Activated CD8-positive, alpha-beta T cell treated with anti-CD3 and anti-CD28 coated beads, Interleukin-2, amount 10 ng/mL, durations not matched to agents 7 days and 5 days (primary cell): ENCODE measurements at places on chromosomes 11 and 22. TPM values are rescaled to one million over a fixed set of nuclear protein-coding genes. Genes with fewer than 3 reads are reported as not detected.

DNA sequence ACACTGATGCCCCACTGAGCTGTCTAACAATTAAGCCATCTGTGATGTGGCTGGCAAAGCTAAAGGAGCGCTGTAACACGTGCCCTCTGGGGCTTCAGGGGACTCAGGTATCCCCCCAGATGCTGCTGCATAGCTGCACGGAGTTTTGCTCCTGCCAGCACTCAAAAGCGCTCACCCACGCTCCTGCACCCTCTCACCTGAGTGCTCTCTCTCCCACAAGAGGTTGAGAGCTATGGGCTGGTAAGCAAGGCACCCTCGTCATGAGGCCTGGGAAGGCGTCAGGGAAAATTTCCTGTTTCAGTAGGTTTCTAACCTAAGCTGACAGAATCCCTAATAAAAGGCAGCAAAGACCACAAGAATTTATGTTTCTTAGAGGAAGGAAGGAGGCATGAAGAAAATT is 850.3 kb downstream of the OPCML start:
- H3K4me1 ChIP-seq = peaks cover 16% of the 10 kb centered on the region
- DNase-seq = no peak
- H3K36me3 ChIP-seq = no peaks in the 10 kb centered on the region
- H3K27me3 ChIP-seq = peaks cover 8% of the 10 kb centered on the region
- no peak overlapping the region for H3K4me3 ChIP-seq
- H3K27ac ChIP-seq = no peak overlapping the region

Gene BLID
- not detected for total RNA-seq

Gene C11orf91
- total RNA-seq = not detected

Gene EED
- total RNA-seq = 44.8 TPM

- no peak overlapping the region for H3K27ac ChIP-seq
- H3K27me3 ChIP-seq = no peaks in the 10 kb centered on the region
- peaks cover 43% of the 10 kb centered on the region for H3K36me3 ChIP-seq
- no peak overlapping the region for H3K4me3 ChIP-seq
- DNase-seq = no peak
Measured at GRCh38 chr11:30328681-30329080, 5.8 kb downstream of the ARL14EP start.

- no peak overlapping the region for H3K27ac ChIP-seq
- peaks cover 51% of the 10 kb centered on the region for H3K4me1 ChIP-seq
- peaks cover 24% of the 10 kb centered on the region for H3K36me3 ChIP-seq
- no peak overlapping the region for H3K4me3 ChIP-seq
Measured at GRCh38 chr22:41863472-41863871, 30.6 kb downstream of the SREBF2 start.

Gene BCO2
- total RNA-seq = 1.9 TPM
